IMR-90 (cell line): ENCODE measurements at places on chromosomes 16 and 17.

GRCh38 chr16:88610909-88611812 is 27.2 kb upstream of the IL17C start:
- DNase-seq, result no peak

GRCh38 chr16:87996962-87997880 is 46.0 kb downstream of the BANP start:
- no peak for DNase-seq

DNA sequence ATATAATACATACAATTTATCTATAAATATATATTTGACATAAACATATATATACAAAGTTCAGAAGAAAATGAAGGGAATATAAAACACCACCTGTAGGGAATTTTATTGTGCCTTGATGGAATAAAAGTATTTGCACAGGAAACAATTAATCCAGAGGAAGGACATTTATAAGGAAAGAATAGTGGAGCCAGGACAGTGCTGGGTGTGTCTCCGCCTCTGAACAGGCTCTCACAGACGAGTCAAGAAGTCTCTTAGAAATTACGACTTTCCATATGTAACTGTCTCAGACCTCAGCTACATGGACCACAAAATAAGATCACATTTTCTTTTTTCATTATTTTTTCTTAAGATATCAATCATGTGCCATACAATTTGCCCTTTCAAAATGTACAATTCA is 93.9 kb downstream of the TMEM114 start:
- no peak for DNase-seq

DNA sequence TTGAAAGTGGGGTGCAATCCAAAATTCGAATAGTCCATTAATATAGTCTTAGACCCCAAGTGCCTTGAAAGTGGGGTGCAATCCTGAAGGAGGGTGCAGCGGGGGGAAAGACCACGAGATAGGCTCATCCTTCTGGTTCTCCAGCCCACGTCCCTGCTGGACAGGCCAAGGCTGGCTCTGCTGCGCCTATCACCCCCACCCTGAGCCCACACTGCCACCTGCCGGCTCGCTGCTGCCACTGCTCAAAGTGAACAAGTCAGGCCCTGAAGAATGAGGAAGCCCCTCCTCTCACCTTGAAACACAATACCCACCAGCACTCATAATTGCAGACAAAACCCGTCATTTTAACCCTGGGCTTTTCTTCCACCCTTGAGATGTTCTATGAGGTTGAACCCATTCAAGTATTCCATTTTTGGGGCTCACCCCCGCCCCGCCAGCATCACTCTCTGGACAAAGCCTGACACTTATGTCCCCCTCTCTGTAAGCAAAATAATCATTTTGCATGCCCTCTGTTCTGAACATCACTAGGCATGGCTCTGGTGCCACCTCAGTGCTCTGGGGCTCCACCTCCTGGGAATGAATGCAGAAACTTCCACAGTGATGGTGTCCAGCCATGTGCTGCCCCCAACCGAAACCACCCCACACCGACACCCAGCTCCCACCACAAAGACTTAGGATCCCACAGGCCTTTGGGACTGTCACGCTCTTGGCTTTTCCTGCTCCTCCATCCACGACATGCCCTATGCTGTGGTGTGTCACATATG is 56.8 kb downstream of the BEAN1 start:
- DNase-seq, result peak; percentile 63

GRCh38 chr16:46428108-46429061 is 192.8 kb downstream of the SHCBP1 start:
- DNase-seq, result no peak

GRCh38 chr16:82460766-82461165 is 166.0 kb upstream of the CDH13 start:
- no peak for DNase-seq
